NCI-H187 treated with DMSO at 0.1 percent for 48 hours (cell line): ENCODE measurements at places on chromosomes 6 and 20.

- no peak for DNase-seq
Observed at GRCh38 chr6:137246791-137247202, 27.6 kb upstream of the IFNGR1 start.

- DNase-seq: no peak
Observed at GRCh38 chr20:38501858-38502436, 29.3 kb downstream of the RALGAPB start.

DNA sequence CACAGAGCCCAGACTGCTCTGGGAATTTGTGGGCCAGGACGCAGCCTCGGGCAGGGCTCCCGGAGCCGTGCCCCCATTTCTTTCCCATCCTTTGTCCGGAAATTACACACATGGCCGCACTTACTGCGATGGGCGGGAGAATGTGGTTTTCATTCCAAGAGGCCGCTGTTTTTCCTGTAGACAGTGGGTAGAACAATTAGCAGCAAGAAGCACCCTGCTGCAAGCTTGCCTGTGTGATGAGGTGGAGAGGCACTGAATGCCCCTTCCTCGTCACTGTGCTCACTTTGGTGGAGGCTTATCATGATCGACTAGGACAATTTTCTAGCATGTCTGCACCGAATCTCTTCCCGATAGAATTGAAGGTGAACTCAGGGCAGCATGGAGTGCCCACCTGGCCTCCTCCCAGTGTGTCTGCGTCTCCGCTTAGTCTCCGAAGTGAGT, 102.8 kb downstream of the DACT2 start:
- no peak for DNase-seq

DNA sequence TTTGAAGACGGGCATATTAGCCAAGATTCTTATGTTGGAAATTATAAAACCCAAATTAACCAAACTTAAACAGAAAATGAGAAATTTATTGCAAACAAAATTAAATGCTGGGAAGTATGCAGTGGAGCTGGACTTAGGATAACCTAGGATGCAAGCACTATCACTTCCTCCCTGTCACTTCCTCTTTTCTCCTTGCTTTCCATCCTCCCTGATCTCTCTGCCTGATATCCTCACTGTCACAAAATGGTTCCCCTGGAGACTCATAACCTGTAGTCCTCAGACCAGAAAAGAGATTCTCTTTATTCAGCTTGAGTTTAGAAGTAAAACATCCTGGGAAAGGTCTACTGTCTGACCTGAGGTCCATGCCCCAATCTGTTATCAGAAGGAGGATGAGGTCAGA, 7.4 kb upstream of the KLHL32 start:
- no peak for DNase-seq

- DNase-seq: no peak
Observed at GRCh38 chr6:167122041-167122826, 662 bp upstream of the CCR6 start.

GRCh38 chr6:45419571-45420082, 41.9 kb upstream of the SUPT3H start:
- no peak for DNase-seq

DNA sequence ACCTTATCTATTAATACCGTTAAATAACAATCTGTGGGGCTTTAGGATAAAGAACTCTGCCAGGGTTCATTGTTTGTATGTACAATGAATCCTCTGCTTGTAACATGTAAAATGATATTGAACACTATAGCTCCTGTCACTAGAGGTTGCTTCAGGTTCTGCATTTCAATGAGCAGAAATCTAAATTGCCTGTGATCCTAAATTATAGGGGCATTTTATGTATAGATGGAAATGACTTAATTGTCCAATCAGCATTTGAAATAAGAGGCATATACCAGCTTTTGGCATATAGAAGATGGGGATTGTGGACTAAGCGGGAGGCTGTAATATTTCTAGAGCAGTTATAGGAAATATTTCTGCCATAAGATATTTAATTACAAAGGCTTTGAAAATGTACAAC, 2.0 kb downstream of the NCOA3 start:
- no peak for DNase-seq

DNA sequence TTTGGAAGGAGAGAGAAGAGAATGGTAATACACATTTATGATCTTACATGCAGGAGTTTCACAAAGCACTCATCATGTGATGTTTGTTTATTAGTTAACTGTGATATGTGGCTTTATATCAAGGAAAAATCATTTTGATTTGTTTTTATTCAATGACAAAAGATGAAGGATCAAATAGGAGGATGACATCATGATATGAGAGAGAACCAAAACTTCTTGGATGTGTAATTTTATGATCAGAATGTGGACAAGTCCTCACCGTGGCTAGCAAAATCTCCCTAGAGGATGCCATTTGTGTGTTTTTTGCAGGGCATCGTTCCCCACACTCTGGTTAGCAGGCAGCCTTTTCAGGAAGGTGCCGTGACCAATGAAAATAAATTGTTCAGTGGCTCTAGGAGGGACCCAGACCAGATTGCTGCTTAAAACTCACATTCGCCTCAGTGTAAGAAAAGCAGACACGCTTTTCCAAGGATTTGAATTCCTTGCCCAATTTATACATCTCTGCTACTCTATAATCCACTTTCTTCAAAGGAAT, 552.7 kb downstream of the NKAIN2 start:
- DNase-seq: no peak

DNA sequence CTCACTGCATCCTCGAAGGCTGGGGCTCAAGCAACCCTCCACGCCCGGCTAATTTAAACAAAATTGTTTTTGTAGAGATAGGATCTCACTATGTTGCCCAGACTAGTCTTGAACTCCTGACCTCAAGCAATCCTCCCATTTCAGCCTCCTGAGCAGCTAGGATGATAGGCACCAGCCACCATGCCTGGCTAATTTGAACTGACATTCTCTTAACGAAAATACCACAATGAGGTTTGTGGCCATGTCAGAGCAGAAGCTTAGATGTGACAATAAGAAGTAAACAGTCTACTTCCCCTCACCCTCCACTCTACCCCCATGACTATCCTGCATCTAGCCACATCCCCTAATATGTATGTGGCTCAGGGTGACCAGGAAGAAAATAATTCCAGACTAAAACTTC, 74.8 kb upstream of the PLCB4 start:
- DNase-seq: no peak

GRCh38 chr6:31836047-31836473, 8.5 kb downstream of the HSPA1B start:
- no peak for DNase-seq

GRCh38 chr6:66599541-66599940, 892.5 kb upstream of the EYS start:
- no peak for DNase-seq

GRCh38 chr6:38116248-38116647, 296.7 kb downstream of the ZFAND3 start:
- DNase-seq: no peak

DNA sequence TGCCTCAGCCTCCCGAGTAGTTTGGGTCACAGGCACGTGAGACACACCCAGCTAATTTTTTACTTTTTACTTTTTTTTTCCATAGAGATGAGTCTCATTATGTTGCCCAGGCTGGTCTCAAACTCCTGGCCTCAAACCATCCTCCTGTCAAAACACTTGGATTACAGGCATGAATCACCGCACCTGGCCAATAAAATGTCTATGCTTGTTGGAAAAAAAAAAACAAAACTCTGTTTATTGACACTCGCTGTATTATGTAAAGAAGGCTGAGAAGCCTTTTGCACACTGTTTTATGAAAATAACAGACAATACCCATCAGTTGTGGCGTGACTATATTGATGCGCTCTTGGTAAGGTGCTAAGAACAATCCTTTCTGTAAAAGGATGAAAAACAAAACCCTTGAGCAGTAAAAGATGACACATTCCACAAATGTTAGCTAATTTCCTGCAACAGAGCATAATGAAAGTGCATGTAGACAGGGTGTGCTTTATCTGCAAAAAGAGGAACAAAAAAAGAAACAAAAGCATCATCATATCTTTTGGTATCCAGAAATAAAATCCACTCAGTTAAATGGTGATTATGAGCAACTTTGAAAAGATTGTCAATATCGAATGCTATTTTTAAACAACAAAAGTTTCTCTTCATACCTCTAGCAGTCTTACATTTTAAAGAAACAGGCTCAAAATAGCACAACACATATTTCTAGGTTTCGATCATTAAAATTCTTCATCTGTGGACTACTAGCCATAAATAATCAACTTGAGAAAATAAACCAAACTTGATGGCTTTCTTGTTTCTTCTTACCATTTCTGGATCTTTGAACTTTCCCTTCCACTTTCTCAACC, 108.3 kb upstream of the PHACTR1 start:
- DNase-seq: no peak

GRCh38 chr6:155106456-155107115, 111.5 kb downstream of the TIAM2 start:
- no peak for DNase-seq

DNA sequence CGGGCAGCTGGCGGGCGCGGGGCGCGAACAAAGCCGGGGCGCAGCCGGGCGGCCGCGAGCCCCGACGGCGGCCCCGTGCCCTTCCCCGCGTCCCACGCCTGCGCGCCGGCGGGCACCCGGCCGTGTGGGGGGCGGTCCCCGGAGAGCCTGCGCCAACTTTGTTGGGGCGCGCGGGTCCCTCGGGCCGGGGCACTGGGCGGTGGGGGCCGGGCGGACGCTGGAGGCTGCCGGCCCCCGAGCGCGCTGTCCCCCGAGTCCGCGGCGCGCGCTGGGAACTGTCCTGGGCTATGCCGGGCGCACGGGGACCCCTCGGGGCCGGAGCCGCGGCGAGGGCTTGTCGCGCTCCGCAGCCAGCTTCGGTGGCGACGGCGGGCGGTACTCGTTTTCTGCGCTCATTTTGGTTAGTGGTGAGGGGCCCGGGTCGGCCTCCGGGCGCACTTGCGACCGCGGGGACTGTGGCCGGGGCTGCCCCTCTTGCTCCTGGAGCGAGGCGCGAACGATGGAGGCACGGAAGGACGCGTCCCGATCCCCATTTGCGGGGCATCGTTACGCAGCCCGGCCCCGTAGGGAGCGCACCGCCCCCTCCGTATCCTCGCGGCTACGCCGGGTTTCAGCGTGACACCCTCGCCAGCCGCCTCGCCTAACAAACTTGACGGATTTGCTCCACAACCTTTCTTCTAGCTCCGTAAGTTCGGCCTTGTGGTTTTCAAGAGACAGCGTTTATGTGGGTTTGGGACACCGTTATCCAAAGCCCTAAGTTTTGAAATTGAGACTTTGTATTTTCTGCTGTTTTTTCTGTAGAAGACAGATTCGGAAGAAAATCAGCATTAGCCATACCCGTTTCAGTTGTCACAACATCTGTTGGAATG, 622 bp downstream of the SS18L1 start:
- no peak for DNase-seq

GRCh38 chr6:70310063-70310694, 7.3 kb upstream of the COL9A1 start:
- DNase-seq: no peak

DNA sequence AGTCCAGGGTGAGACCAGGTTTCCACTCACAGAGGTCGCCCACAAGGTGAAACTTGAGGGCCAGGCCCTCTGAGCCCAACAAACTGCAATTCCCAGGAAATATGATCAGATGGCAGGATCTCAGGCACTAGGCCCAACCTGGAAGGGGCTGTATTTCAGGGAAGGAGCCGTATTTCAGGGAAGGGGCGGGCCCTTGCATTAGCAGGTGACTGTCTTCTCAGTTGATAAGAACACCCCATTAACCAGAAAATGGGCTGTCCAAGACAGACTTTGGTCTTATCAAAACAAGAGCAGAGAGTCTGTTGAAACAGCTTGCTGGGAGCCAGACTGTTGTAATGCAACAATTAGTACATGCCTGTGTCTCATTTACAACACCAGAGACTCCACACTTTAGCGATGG, 10.9 kb upstream of the BNIP5 start:
- no peak for DNase-seq

- no peak for DNase-seq
Observed at GRCh38 chr20:25510202-25510601, 75.1 kb downstream of the NINL start.

DNA sequence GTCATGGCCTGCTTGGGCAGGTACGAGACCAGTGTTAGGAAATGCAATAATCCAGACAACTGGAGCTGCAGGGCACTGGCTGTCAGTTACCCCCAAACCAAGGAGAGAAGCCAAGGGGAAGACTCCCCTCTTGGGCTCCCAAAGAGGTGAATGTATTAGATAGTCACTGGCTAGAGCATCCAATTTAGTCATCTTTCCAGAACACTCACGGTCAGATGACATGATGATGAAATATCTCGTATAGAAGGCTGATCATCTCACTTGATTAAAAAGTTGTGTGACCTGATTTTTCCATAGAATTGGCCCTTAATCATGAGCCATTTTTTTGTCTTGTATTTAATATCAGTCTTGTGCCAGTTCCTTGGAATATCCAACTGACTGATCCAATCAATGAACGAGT, 40.7 kb downstream of the SLC22A3 start:
- DNase-seq: no peak
